ENCODE measurements at places on chromosomes 7 and 10.

DNA sequence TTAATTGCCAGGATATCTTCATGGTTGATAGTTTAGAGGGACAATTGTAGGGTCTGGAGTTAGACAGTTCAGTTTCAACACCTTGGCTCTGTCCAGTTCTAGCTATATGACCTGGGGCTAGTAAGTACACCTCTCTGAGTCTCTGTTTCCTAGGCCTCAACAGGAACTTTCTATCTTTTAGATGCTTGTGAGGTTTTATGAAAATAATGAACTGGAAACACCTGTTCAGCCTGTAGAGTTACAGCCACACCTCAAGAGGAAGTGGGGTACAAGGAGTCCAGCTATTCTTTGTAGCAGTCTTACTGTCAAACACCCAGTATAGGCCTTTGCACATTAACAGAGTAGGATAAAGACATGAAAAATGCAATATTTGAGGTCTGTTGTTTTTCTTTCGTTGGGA is 73.4 kb downstream of the CHRM2 start:
- DNase-seq: no peak

DNA sequence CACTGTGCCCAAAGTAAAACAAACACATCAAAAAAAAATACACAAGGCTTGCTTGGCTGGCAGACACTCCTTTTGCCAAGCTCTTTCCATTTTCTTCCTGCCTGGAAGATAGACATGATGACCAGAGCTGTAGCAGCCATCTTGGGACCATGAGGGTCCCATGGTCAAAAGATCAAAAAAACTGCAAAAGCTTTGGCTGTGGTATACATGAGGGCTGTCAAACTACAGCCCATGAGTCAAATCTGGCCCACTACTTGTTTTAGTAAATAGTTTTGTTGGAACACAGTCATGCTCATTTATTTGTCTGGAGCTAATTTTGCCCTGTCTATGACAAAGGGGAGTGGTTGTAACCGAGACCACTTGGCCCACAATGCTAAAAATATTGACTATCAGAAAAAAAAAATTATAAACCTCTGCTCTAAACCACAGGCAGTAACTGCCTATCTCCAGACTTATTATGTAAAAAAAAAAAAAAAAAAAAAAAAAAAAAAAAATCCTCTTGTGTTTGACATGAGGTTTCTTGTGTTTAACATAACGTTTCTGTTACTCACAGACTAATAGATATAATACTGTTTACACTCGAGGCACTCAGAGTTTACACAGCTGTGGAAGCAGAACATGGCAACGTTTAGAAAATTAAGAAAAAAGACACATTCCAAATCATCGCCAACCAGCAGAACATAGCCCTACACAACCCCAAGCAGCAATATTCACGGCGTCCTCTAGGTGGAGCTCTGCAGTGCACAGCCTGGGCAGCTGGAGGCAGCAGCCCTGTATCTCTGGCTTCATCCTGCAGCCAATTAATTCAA is 36.9 kb downstream of the ASB13 start:
- peak; percentile 13 for DNase-seq

DNA sequence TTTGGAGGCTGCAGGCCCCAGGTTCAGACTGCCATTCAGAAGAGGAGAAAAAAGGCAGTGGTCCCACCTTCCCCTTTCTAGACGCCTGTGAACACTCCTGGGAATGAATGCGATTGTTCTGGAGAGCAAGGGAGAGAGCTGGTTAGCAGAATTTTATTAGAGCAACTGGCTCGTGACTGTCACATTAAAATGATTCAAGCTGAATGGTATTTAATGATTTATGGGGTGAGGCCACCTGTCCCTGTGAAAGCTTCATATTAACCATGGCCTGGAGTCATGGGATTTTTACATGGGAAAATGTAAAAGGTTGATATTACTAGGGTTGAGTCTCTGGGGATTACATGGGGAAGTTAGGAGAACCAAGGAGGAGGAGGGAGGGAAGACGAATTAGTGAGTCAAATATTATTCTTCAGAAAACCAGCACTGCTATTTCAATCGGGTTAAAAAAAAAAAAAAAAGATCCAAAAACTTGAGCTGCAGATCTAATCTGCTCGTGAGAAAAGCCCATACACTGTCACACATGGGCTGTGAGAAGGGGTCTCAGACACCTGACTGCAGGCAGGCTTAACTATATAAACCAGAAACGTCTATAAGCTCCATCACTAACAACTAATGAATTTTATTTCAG is 8.3 kb downstream of the CXCL12 start:
- DNase-seq: no peak

DNA sequence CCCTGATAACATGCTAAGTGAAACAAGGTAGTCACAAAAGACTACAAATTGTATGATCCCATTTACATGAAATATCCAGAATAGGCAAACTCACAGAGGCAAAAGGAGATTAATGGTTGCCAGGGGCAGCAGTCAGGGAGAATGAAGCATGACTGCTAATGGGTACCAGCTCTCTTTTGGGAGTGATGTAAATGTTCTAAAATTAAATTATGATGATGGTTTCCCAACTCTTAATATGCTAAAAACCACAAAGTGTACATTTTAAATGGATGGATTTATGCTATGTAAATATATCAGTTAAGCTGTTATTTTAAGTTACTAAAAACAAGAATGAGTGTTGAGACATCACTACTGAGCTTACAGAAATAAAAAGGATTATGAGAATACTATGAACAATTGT is 12.6 kb downstream of the CYP51A1 start:
- DNase-seq: no peak

DNA sequence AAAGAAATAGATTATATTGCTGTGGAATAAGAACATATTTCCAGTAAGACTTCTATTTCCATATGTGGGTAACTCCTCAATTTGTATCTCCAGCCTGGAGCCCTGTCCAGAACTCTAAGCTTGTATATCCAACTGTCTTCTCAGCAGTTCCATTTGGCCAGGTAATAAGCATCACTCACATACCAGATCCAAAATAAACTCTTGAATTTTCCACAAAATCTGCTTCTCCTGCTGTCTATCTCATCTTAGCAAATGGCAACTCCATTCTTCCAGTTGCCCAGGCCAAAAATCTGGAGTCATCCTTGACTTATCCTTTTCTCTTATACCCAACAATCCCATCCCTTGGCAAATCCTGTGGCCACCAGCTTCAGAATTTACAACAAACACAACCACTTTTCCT is 325.8 kb downstream of the CAMK1D start:
- no peak for DNase-seq

DNA sequence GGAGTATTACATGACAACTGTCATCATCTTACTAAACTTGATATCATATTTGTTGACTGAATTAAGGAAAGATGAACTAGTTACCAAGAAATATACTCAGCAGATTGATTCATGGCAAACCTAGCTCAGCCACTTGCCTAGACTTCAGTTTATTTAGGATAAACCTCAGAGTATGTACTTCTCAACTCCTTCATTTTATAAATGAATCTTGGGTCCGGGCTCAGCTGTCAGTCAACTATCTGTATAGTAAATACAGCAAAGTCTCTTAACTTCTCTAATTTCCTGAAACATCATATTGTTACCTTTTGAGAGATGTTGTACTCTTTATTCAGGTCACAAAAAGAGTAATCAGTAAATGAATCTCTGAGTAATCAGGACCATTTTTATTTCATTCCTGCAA is 211.0 kb upstream of the KLF14 start:
- DNase-seq: no peak

GRCh38 chr10:74063256-74063655 is 65.3 kb downstream of the VCL start:
- DNase-seq: no peak

GRCh38 chr10:101258179-101258885 is 29.1 kb upstream of the LBX1 start:
- no peak for DNase-seq

DNA sequence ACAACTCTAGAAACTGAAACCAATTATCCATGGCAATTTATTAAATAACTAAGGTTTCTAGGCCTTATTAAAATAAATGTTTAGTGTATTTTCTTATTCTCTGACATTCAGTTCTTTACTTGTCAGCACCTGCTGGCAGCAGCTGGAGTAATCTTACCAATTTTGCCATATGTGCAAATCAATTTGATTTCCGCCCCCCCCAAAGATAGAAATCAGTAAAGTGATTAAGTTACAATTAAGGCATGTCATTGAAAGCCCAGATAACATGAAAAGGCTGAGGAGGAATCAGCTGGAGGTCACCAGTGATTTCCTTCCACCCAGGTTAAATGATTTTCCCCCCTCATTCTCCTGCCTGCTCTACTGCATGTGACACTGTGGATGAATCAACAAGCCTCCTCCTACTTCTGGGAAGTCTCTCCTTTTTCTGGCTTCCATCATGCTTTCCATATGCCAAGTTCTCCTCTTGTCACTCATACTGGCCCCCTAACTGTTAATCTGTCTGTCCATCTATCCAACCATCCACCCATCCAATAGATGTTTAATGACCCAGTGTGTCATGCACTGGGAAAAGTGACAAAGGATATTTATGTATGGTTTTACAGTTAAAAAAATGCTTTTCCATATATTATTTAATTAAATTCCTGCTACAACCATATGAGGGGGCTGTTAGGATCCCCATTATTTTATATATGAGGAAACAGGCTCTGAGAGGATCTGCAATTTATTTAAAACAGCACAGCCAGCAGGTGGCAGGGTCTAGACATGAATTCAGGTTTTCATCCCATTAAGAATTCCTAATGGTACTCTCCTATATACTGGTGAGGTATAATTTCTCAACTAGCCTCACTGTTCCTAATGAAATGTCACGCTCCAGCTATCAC is 116.5 kb downstream of the ATXN7L1 start:
- peak; percentile 46 for DNase-seq

DNA sequence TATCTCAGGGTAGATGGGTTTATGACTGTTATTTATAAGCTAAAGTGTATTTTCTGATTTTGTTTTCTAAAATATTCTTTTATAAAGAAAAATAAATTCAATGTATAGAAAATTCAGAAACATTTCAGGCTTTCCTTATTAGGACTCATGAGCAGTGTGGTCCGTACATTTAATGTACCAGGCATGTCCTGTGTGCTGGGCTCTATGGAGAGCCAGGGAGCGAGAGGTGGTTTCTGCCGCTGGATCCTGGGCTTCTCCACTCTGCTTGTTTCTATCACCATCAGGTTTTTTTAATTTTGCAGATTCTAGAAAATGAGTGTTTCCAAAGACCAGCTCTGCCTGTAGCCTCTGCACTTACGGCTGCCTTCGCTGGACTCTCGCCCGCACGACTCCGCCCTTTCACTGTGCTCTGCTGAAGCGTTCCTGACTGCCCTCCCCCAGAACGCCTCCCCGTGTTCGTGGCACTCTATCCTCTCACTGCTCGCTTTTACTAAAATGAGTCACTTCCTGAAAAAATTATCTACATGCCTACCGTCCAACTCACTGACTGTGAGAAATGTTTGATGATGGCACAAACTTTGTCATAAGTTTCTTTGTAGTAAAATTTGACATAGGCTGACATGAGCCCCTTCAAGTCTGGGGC is 188.5 kb downstream of the ZMYND11 start:
- no peak for DNase-seq

DNA sequence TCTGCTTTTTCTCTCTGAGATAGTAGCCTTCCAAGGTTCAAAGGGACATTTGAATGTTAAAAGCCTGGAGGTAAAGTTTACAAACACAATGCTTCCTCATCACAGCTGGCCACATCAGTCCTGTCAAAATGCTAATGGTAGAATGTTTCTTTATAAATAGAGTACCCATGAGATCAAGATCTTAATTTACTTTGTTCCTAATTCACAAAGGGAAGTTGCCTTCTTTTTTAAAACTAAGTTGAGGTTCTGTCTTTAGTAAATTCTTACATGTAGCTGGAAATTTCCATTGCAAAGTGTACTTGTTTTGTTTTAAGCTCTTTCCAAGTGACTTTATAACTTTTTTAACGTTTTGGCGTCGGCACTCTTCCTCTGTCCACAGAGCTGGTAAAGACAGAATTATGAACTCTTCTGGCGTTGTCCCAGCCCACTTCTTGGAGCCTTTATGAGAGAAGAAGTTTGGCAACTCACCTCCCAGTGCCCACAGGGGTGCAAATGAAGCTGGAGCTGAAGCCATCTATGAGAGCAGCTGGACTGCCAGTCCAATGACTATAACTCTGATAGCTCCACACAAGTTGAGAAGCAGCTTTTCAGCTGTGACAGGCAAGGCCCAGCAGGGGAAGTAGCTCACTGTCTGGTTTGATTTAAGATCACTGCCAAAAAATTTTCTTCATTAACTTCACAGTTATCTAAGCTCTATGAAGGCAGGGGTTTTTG is 23.3 kb downstream of the FZD1 start:
- DNase-seq: no peak

DNA sequence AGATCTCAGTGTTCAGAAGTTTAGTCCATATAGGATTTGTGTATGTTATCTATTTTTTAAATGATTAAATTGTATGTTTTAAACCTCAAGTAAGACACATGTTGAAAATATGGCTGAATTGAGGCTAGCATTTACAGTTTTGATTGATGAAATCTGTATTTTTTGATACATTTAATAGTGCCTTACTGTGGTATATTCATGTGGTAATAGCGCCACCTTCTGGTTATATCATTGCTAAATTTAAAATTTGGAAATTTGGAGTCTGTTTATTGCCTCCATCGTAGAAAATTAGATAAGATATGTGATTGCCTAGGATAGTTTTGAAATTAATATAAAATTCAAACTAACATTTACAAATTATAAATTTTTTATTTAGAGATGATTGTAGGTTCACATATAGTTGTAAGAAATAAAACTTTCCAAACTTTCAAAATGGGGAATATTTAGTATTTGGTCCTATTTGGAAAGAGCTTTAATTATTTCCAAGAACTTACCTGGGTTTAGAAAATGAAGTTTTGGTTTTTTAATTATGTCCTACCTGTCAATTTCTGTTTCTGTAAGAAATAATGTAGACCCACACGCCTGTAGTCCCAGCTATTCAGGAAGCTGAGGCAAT is 19.1 kb upstream of the ARMS2 start:
- no peak for DNase-seq

DNA sequence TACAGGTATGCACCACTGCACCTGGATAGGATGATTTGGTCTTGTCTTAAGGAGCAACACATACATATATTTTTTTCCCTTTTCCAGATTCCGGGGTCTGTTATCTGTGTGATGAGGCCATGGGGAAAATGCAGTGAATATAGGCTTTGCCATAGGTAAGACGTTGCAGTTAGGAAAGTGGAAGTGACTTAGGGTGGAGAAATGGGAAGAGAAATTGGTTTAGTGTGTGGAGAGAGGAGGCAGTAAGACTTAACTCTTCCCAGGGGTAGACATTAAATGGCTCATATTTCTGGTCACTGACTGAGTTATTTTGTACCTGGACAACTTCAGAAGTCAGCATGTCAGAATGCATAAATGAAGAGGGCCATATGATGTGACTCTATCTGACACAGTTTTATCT is 66.7 kb downstream of the PFKFB3 start:
- no peak for DNase-seq

- no peak for DNase-seq
These were observed 43.4 kb upstream of the SRGN start for GRCh38 chr10:69044546-69044945.

GRCh38 chr10:88408096-88408495 is 175.0 kb downstream of the RNLS start:
- no peak for DNase-seq

GRCh38 chr10:67808704-67809103 is 29.3 kb downstream of the DNAJC12 start:
- no peak for DNase-seq

Data from NCI-H187 (cell line).